Stimulated activated CD8-positive, alpha-beta memory T cell treated with anti-CD3 and anti-CD28 coated beads, Interleukin-4, amount 100 ng/mL, for 4 hours (primary cell): ENCODE measurements at places on chromosomes 4 and X.

DNA sequence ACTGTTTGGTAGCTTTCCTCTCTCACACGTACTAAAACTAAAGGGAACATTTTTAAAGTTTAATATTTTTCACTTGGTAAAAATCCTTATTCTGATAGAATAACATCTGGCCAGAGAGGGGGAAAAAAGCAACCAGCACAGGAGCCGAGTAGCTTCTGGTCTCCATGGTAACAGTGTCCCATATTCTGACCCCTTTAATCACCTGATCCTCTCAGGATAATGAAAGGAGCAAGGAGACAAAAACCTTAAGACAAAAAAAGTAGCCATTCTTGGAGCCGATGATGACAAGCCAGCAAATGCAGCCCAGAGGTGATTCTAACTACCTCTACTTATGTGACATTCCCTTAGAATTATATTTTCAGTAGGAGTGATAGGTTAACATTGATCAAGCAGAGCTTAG lies 126.6 kb downstream of the SLC39A8 start:
- DNase-seq = no peak

GRCh38 chr4:17358241-17358640 lies 153.6 kb downstream of the QDPR start:
- DNase-seq = no peak

GRCh38 chr4:98586962-98587354 lies 71.5 kb downstream of the TSPAN5 start:
- DNase-seq = no peak

GRCh38 chr4:107719207-107719921 lies 670 bp downstream of the PAPSS1 start:
- DNase-seq = no peak

DNA sequence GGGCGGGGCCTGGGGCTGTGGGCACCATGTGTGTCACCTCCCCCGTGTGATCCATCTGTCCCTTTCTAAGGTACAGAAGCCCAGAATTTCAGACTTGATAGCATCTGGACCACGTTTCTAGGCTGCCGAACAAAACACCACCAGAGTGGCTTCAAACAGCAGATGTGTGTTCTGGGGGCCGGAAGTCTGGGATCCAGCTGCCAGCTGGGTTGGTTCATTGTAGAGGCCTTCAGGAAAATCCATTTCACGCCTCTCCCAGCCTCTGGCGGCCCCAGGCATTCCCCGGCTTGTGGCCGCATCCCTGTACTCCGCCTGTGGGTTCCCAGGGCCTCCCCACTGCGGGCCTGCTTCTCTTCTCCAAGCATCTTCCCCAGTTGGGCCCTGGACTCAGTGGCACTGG lies 39.6 kb upstream of the GPR78 start:
- no peak for DNase-seq

DNA sequence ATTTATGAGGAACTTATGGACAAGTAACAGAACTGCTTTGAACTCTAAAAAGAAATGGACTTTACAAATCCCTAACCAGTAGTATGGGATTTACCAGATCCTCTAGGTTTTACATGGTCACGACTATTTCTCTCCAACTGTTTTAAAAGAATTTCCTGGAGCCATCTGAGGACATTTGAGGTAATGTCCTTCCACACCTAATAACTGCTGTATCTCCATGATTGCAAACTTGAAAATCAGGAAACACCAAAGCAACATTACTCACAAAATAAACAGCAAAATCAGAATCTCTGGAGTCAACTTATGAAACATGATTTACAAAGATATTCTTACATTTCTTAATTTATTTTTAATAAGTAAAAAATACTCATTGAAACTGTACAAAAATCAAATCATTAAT lies 58.0 kb downstream of the STAP1 start:
- no peak for DNase-seq

GRCh38 chr4:58453956-58454355 lies 1343.8 kb upstream of the IGFBP7 start:
- DNase-seq = no peak

GRCh38 chr4:21709031-21709430 lies 239.5 kb downstream of the KCNIP4 start:
- DNase-seq = no peak

DNA sequence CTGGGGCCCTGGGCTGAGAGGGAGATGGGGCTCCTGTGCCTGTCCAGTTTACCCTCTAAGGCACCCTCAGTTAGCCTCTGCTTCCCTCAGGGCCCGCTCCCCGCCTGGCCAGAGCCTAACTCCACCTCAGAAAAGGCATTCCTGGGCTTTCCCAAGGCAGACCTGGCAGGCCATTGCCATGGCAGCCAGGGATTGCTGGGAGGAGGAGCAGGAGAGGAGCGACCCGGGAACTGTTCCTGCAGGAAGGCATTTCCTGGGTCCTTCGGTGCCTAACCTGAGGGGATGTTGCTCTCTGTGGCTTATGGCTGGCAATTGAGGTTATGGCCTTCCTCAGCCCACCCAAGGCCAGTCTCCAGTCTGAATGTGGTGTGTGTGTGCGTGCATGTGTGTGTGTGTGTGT lies 131.3 kb downstream of the PJA1 start:
- DNase-seq = no peak
